Stimulated activated CD4-positive, alpha-beta T cell treated with anti-CD3 and anti-CD28 coated beads, TNF-alpha, amount 100 ng/mL, for 48 hours (primary cell): ENCODE measurements at places on chromosomes 4 and X.
A peak's percentile ranks its signal among the peaks of the same experiment; 100 is the strongest.

GRCh38 chr4:150385606-150386005 lies 196.3 kb upstream of the MAB21L2 start:
- DNase-seq: no peak

- DNase-seq: no peak
Observed at GRCh38 chr4:156223985-156224384, 270.3 kb upstream of the CTSO start.

DNA sequence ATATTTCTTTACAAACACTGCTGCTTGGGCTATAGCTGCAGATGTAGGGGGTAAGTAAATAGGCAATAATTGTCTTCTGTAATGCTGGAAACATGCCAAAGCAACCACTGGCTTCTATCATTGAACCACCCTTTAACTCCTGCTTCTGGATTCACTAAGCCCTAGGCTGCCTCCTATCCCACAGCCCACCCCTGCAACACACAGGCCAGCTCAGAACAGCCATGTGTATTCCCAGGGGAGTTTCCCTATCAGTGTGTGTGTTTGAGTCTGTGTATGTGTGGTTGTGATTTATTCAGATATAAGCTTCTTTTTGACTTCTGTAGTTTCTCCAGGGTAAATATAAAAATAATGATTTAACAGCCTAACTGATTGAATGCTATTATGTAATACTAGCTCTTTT lies 291.3 kb downstream of the PCDH10 start:
- no peak for DNase-seq

DNA sequence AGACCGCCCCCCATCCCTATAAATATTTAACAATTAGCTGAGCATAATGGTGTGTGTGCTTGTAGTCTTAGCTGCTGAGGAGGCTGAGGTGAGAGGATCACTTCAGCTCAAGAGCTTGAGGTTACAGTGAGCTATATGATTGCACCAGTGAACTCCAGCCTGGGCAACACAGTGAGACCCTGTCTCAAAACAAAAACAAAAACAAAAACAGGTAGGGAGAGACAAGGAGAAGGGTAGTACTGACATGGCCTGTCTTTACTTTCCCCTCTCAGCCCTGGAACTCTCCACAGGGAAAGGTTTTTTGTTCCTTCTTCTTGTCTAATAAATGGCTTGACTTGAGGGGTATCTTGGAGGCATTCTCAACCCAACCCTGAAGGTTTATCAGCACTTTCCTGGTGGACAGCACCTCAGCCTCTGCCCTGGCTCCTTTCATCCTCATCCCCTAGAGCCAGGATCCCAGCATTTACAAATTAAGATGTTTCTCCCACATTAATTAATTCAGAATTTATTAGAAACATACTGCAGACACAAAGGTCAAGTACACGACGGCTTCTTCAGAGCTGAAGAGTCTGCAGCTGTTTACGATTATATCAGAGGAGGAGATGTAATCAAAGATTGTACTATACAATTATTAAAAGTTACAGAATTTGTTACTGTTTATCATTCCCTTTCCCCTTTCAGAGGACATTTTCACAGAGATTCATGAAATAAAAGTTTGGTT lies 131.8 kb downstream of the AFF1 start:
- no peak for DNase-seq

DNA sequence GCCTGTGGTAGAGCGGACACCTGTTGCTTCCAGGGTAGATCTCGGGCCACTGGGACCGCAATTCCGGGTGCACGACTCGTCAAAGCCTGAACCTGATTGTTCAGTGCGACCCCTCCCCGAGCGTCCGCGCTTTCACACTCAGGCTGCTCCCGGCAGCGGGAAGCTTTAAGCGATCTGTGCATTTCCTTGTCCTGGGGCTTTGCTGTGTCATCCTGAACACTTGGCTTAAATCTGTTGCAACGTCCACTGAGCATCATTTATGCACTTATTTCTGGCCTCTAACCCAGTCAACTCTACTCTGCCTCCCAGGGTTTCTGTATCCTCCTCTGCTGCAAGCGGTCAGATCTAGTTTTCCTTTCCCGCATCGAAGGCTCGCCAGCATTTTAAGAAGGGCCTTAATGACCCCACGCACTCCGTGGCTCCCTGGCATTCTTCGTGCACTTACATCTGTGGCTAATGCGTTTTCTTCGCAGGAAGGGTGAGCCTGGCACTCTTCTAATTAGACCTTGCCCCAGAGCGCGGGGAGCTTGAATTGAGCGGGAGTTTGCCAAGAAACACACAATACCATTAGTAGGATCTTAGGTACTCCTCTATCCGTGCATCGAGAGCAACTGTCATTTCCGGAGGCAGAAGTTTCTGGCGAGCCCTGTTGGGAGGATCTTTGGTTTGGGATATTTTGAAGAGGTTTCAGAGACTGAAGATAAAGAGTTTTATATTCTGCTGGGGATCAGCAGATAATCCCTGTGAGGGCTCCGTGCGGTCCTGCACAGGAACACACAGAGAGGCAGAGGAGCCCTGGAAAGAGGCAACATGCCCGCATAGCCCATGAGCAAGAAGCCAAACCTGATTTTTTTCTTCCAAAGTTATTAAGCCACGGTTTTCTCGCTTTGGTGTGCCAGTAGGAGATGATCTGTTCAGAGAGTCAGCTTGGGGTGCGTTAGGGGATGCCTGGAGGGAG lies 654 bp upstream of the DDIT4L start:
- DNase-seq: no peak

DNA sequence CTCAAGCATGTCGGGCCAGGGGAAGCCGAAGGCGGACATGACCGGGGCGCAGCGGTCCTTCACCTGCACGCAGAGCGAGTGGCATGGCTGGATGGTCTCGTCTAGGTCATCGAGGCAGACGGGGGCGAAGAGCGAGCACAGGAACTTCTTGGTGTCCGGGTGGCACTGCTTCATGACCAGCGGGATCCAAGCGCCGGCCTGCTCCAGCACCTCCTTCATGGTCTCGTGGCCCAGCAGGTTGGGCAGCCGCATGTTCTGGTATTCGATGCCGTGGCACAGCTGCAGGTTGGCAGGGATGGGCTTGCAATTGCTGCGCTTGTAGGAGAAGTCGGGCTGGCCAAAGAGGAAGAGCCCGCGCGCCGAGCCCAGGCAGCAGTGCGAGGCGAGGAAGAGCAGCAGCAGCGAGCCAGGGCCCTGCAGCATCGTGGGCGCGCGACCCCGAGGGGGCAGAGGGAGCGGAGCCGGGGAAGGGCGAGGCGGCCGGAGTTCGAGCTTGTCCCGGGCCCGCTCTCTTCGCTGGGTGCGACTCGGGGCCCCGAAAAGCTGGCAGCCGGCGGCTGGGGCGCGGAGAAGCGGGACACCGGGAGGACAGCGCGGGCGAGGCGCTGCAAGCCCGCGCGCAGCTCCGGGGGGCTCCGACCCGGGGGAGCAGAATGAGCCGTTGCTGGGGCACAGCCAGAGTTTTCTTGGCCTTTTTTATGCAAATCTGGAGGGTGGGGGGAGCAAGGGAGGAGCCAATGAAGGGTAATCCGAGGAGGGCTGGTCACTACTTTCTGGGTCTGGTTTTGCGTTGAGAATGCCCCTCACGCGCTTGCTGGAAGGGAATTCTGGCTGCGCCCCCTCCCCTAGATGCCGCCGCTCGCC lies at the start of gene SFRP2:
Gene SFRP2 (minus strand): TSS at position 671 of the 864 bp plus-strand sequence. CDS start 248 bp downstream, at position 423.
- DNase-seq: no peak

GRCh38 chrX:51779306-51779705 lies 36.1 kb downstream of the GSPT2 start:
- no peak for DNase-seq

DNA sequence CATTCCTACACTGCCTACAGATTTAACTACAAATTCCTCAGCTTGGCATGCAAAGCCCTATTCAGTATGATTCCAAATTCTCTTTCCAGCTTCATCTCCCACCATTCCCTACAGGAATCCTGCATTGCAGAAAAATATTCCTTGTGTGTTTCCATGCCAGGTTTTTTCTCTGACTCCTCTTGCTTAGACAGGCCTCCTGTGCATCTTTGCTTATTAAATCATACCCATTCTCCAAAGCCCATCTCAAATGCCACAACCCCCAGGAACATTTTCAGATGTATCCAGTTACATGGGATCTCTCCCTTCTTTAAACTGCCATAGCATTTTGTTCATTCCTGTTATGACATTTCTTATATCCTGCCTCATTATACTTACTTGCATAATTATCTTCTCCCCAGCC lies 106.4 kb upstream of the GRIA3 start:
- no peak for DNase-seq

DNA sequence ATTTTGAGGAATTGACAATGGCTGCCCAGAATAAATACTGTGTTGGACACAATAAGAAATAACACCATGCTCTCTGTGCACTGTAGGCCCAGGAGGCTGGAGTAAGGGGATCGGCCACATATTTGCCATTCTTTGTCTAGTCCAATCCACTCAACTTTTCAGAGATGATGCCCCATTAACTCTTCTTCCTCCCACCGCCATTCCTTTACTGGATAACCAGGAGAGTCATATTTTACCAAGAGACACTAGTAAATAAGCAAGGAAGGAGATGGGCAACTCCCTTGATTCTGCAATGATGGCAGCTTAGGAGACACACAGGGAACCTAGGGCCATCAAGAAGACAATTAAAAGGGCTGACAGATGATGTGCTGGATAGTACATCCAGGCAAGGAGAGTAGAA lies 87.9 kb upstream of the GPC3 start:
- no peak for DNase-seq

DNA sequence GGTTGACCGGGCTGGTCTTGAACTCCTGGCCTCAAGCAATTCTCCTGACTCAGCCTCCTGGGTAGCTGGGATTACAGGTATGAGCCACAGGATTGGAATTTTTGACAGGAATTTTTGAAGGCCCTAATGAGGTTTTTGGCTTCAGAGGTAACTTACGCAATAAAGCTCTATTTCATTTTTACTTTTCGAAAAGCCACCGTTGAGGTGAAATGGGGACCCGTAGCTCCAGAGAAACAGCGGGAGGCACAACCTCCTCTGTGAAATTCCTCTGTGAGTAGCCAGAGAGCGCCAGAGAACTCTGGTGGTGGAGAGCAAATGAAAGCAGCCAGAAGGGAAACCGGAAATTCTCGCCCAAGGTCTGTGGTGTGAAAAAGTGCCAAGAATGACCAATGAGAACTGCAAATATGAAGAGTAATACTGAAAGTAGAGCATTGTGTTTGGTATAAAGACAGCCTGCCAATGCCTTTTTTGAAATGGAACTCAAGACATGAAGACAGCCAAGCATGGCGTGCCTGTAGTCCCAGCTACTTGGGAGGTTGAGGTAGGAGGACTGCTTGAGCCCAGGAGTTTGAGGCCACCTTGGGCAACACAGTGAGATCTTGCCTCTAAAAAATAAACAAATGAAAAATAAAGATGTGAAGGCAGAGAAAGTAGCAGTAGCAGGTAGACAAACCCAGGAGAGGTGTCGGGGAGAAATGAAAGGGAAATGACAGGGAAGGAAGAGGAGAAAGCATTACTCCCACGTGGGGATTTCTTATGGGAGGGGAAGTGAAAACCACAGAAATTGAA lies 33.0 kb upstream of the TMEM131L start:
- peak; percentile 73 for DNase-seq

GRCh38 chrX:133649651-133650050 lies 234.4 kb upstream of the GPC4 start:
- DNase-seq: no peak

DNA sequence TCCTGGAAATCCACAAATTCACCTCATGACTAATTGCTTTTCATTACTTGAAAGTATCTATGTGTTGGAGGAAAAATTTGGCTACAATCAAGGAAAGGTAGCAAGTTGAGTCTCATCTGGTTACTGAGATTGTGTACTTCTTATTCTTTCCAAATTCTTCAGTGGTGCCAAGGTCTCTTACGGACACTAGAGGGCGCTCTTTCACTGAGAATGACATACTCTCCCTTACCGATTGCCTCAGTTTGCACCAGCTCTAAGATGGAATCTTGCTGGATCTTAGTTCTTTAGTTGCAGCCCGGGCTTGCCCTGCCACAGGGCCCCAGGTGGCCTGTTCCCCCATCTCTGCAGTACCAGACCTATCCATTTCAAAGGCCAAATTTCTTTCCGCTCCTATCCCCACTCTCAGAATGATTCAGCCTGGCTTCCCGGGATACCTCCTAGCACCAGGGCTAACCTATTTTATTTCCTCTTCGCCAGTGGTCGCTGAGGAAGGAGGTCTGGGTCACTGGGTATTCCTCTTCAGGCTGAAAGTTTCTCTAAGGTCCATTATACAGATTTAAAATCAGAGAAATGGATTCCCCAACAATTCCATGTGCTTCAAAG lies 24.6 kb upstream of the GPR50 start:
- no peak for DNase-seq

DNA sequence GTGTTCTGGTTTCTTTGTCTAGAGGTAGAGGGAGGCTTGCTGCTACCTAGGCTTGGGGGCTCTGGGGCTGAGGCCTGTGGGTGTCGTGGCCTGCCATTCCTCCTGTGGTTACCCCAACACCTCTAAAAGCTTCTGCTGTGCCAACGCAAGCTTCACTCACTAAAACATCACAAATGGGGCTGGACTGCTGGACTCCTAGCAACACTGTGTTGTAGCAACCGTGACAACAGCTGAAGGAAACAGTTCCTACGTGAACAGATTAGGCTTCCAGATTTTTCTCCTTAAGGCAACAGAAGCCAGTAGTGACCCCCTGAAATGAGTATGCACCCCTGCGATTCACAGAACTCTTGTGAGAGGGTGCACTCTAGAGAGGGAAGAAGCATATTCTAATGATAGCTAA lies 138.3 kb upstream of the TEX13D start:
- no peak for DNase-seq

GRCh38 chr4:106809076-106809475 lies 227.0 kb downstream of the DKK2 start:
- DNase-seq: no peak

- DNase-seq: no peak
Observed at GRCh38 chr4:7387925-7388324, 46.8 kb downstream of the PSAPL1 start.

DNA sequence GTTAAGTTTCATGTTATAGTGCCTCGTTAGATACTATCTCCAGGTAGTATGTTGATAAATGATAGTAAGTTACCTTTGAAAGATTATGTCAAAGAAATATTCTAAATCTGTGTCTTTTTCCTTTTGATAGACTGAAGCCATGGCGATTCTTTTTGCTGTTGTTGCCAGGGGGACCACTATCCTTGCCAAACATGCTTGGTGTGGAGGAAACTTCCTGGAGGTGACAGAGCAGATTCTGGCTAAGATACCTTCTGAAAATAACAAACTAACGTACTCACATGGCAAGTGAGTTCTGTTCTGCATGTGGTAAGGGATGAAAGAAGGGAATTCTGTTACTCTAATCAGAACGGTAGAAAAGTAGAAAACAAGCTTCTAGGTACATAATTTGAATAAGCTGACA lies 8.2 kb downstream of the VAMP7 start:
- no peak for DNase-seq

GRCh38 chrX:109716431-109717028 lies 16.5 kb downstream of the ACSL4 start:
- no peak for DNase-seq

GRCh38 chrX:55011294-55011693 lies 11.1 kb downstream of the APEX2 start:
- no peak for DNase-seq

- no peak for DNase-seq
Observed at GRCh38 chr4:83546786-83547185, 10.9 kb downstream of the GPAT3 start.

DNA sequence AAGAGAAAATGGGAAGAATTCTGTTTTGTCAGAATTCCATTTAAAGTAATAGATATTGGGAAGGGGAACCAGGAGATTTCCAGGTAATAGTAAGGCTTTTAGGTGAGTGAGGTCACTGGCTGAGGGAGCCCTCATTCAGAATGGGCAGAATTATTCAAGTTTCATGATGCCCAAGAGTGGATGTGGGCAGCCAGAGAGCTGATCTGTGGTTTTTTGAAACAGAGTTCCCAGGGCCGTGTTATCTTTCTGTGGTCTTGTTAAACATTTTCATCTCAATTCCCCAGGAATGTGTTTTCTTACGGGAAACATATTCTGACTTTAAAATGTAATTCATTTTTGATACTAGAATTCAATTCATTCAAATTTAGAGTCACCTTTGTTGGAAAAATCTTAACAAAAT lies 182.0 kb upstream of the AADAT start:
- DNase-seq: no peak
